ENCODE measurements at places on chromosomes 1 and 21.

DNA sequence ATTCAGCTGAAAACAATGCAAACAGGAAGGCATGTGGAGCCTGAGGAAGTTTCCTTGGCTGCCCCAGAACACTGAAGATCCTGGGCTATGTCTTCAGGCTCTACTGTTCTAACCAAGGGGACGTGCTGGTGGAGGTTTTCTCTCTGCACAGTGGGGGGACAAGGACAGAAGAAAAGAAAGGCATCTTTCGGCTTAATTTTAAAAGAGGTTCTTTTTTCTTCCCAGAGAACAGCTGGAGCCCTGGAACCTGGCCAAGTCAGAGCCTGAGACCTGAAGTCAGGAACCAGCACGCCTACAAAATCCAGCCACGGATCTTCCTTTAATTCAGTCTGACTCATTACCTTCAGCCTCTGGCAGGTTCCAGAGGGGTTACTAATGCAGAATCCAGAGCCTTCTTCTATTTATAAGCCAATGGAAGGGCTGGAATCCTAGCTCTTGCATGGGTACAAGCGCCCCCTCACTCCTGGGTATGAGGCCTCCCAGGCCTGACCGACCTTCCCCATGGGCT lies 19.8 kb downstream of the CTNNBIP1 start:
- peak; percentile 86 for DNase-seq

GRCh38 chr1:79507770-79508169 lies 501.2 kb upstream of the ADGRL4 start:
- DNase-seq: no peak

- DNase-seq: no peak
Measured at GRCh38 chr1:2228157-2228594, at the start of gene SKI. TSS of gene SKI (plus strand) at chr1:2228319. CDS start at chr1:2228767, 448 bp downstream.

DNA sequence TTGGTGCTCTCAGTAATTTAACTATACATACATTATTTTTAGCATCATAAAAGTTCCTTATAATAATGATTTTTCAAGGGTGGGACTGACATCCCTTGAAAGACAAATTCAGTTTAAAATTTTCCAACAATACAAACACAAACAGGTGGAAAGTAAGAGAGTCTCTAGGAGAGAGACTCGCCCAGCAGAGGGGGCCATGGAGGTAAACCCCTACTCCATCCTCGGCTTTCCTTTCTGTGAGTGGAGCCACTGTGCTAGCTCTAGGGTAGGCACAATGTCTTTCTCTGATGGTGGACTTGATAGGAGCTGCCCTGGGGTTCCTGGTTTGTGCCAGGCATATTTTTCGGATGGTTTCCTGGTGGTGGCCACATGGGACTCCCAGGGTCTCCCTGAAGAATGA lies 8.3 kb downstream of the CSMD2 start:
- no peak for DNase-seq

DNA sequence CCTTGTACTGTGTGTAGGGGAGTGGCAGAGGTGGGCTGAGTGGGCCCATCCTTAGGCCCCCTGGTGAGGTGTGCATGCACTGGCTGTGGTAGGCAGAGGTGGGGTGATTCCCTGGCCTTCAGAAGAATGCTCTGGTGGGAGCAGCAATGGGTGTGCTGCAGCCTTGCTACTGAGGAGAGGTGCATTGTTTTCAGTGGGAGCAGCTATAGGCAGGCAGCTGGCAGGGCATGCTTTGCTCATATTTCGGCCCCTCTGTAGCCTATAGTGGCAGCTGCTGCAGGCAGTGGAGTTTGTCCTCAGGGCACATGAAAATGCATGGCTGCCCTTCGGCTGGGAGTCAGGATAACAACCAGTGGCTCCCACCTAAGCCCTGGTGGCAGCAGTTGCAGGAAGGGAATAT lies 10.1 kb upstream of the KCTD3 start:
- DNase-seq: no peak

DNA sequence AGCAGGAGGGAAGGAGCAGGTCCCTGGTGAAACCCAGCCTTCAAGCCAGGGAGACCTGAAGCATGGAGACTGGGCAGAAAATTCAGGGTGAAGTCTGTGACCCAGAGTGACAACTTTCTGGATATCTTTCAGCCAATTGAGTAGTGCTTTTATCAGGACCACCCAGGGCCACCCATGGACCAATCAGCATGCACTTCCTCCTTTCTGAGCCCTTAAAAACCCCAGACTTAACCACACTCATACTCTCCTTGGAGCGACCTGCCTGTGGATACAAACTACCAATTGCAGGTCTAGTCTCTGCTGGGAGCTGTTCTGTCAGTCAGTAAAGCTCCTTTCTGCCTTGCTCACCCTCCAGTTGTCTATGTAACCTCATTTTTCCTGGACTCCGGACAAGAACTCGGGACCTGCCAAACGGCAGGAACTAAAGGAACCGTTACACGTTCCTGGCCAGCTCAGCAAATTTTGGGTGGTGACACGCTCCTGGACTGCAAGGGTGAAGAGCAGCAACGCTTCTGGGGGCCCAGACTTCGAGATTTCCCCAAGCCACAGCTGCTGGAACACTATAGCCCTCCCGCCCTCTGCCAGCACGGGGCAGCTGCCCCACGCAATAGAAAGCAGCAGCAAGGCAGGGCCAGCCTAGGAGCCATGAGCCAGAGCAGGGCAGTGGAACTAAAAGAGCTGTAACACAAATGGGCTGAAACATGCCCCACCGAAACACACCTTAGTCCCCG lies 1183.4 kb downstream of the AMY1C start:
- DNase-seq: no peak

GRCh38 chr1:20867847-20868246 lies 80.7 kb upstream of the HP1BP3 start:
- no peak for DNase-seq

- peak; percentile 45 for DNase-seq
Measured at GRCh38 chr1:188425687-188426086, 1596.9 kb downstream of the PLA2G4A start.

- no peak for DNase-seq
Measured at GRCh38 chr1:227136210-227136820, 182.0 kb downstream of the CDC42BPA start.

DNA sequence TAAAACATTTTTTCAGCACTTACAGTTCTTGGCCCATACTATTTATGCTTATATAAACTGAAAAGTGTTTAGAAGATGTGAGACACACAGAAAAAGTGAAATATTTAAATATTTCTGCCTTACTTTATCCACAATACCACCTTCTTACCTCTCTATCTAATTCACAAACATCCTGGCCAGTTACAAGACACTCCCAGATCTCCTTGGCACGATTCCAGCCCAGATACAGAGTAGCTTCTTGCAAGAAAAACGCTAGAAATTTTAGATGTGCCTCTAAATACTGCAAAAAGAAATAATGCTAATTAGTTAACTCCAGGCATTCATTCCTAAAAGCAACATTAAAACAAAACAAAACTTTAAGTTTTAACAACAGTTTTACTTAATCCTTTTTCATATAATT lies 68.4 kb downstream of the USP24 start:
- DNase-seq: no peak

DNA sequence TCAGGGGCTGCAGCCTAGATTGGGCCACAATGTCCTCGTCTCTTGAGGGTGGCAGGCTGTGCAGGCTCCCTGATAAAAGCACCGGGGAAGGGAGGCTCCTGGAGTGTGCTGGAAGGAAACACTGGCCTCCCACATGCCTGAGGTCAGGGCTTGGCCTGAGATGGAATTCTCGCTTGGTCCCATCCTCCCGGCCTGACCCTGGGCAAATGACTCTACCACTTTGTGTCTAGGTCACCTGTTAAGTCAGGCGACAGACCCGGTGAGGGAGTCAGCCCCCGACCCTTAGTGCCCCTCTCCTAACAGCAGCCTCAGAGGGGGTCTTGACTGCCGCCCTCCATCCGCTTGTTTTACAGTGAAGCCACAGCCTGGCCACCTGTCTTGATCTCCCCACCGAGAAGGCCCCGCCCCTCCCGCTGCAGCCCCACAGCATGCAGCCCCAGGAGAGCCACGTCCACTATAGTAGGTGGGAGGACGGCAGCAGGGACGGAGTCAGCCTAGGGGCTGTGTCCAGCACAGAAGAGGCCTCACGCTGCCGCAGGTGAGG lies 2.5 kb downstream of the SMIM1 start:
- no peak for DNase-seq

GRCh38 chr1:170881268-170882265 lies 53.8 kb upstream of the MROH9 start:
- DNase-seq: peak; percentile 28

DNA sequence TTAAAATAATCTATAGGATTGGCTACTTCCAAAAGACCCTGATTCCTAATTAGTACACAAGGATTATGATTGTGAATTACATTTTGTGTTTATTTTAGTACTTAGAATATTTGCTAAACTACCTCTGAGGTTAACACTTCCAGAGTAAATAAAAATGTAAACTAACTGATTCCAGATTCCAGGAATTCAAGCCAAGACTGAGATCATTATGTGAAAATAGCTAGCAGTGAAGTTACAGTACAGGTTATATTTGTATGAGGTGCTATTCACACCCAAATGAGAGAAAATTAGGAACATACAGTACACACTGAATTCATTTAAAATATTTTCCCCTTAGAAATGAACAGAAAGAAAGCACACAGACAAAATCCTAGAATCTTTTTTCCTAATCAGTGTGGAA lies 28.8 kb downstream of the TTLL7 start:
- no peak for DNase-seq

Data from non-pigmented ciliary epithelial cell (primary cell).